Activated T-helper 2 cell treated with anti-CD3 and anti-CD28 coated beads, Interferon-gamma antibody, Interleukin-2, Interleukin-4, amounts not matched to agents 10 μg/mL and 5 μg/mL and 100 μg/mL, durations not matched to agents 14 hours and 24 hours and 36 hours (primary cell): ENCODE measurements at places on chromosomes 13 and 19.

DNA sequence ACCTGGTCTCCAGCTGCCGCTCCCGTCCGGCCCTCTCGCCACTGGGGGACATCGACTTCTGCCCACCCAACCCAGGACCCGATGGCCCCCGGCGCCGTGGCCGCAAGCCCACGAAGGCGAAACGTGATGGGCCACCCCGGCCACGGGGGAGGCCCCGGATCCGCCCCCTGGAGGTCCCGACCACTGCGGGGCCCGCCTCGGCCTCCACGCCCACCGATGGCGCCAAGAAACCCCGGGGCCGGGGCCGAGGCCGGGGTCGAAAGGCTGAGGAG, 6.7 kb downstream of the PRR12 start:
- H3K4me3 ChIP-seq: no peak overlapping the region
- H3K36me3 ChIP-seq: peaks cover 56% of the 10 kb centered on the region
- H3K4me1 ChIP-seq: peaks cover 9% of the 10 kb centered on the region
- DNase-seq: no peak

- no peaks in the 10 kb centered on the region for H3K36me3 ChIP-seq
- peaks cover 36% of the 10 kb centered on the region for H3K27me3 ChIP-seq
- H3K4me3 ChIP-seq: no peak within 1 kb of the TSS
- H3K27ac ChIP-seq: no peak within 1 kb of the TSS
- DNase-seq: no peak
- peaks cover 12% of the 10 kb centered on the region for H3K4me1 ChIP-seq
Observed at GRCh38 chr19:10010247-10010691, at the start of gene COL5A3. COL5A3 (minus strand) TSS chr19:10010504; CDS start chr19:10010385, 119 bp downstream.

DNA sequence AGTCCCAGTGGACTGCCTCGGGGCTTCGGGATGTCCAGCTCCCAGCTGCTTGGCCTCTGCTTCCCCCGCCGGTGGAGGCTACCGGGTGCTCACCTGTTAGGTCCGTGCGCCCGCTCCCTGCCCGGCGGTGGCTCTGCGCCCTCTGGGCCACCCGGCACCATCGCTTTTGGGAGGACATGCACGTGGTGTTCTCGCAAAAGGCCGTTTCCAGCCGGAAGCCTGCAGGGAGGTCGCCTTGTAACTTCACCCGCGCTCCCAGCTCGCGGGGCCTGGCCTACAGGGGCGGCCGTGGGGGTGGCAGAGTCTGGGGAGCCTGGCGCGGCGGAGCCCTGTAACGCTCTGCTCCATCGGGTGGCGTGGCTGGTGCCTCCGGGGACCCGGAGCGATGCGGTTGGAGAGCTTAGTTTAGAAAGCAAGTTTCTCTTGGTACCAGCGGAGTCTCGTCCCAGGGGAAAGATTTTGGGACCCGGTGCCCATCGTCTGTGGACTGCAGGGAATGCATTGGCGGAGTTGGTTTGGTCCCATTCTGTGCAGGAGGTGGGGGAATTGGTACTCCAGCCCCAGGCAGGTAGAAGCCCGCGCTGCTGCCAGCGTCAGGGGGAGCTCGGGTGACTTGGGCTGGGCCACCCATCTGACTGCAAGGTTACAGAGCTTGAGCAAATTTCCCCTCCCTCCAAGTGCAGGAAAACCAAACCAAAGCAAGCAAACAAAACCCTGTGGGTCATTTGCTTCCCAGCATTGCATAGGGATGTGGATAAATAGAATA, 673 bp downstream of the SPATA13 start:
- peaks cover 15% of the 10 kb centered on the region for H3K36me3 ChIP-seq
- DNase-seq: peak; percentile 41
- H3K27ac ChIP-seq: no peak overlapping the region
- peaks cover 25% of the 10 kb centered on the region for H3K4me1 ChIP-seq
- H3K4me3 ChIP-seq: peak overlapping the region; percentile 90

DNA sequence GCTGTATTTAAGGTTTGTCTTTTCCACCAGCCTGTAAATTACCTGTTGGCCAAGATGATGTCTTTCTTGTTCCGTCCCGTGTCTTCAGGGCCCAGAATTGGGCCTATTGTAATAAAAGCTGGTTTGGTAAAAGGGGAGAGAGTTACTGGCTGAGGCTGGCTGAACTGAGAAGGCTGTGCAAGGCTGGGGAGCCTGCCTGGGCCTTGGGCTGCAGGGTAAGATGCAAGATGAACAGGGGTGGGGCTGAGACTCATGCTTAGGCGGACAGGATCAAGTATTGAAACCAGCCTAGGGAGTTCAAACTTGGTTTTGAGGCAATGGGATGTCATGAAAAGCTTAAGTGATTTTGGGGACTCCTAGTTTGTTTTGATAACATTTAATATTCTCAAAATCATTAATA, 142.3 kb downstream of the PCCA start:
- DNase-seq: no peak
- H3K27ac ChIP-seq: no peak overlapping the region
- peaks cover 4% of the 10 kb centered on the region for H3K4me1 ChIP-seq
- H3K27me3 ChIP-seq: peaks cover 10% of the 10 kb centered on the region
- H3K36me3 ChIP-seq: no peaks in the 10 kb centered on the region

DNA sequence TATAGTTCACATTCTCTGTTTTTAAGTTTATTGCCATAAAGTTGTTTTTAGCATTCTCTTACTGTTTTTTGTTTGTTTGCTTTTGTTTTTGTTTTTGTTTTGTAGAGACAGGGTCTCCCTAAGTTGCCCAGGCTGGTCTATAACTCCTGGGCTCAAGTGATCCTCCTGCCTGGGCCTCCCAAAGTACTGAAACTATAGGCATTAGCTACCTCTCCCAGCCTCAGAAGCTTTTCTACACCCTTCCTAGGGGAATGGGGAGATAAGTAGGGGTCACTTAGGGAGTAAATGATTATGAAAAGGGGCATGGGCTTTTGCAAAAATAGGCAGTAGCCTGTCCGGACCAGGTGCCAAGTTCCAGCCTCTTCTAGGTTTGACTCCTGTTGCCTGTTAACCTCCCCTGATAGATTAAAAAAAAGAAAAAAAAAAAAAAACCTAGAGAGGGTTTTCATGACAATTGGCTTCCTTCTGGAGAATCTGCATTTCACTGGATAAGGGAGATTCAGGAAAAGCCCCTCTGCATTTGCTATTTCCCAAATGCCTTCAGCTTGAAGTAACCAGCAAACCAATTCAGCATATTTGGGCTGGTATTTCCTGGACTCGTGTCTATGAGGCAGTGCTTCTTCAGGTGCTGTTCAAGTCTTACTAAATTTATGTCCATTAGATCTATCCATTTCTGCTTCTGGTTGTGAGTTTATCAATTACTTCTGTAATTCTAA, 216.8 kb downstream of the TM9SF2 start:
- H3K36me3 ChIP-seq: no peaks in the 10 kb centered on the region
- no peak for DNase-seq
- no peak overlapping the region for H3K27ac ChIP-seq
- H3K27me3 ChIP-seq: no peaks in the 10 kb centered on the region
- H3K4me1 ChIP-seq: no peaks in the 10 kb centered on the region
- no peak overlapping the region for H3K4me3 ChIP-seq

DNA sequence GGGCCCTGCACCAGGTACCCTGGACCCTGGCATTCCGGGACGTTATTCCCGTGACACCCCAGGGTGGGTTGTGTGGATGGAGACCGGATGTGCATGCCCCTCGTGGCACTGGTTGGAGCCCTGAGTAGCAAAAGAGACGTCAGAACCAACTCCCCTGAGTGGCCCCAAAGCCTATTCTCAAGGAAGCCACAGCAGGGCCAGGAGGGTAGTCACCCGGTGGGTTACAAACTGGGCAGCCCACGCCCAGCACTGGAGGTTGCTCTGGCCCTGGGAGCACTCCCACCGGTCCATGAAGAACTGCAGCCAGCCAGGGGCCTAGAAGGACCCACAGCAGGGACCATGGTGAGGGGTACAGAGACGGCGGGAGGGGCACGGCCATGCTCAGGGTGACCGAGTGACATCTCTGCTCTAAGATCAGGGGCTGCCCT, 7.5 kb downstream of the KLF16 start:
- peak overlapping the region; percentile 80 for H3K4me3 ChIP-seq
- no peaks in the 10 kb centered on the region for H3K27me3 ChIP-seq
- peaks cover 17% of the 10 kb centered on the region for H3K4me1 ChIP-seq
- peak; percentile 37 for DNase-seq
- H3K36me3 ChIP-seq: peaks cover 5% of the 10 kb centered on the region
- peak overlapping the region; percentile 82 for H3K27ac ChIP-seq
